ENCODE measurements at places on chromosomes 1 and 21.
A peak's percentile ranks its signal among the peaks of the same experiment; 100 is the strongest.

DNA sequence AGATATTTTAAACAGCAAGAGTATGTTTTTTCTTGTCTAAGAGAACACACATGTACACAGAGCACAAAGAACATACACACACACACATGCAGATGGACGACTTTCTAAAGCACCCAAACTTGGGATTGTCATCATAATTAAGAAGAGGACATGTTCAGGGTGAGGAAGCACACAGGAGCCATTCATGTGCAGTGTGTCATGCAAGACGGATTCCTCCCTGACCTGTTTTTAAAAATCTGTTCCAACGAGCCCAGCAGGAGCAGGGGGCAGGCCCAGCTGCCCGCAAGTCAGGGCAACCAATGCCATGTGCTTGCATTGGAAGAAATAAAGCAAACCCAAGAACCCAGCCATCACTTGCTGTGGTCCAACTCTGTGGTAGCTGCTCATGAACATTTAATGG, 167.3 kb upstream of the ZNF644 start:
- no peak for DNase-seq

DNA sequence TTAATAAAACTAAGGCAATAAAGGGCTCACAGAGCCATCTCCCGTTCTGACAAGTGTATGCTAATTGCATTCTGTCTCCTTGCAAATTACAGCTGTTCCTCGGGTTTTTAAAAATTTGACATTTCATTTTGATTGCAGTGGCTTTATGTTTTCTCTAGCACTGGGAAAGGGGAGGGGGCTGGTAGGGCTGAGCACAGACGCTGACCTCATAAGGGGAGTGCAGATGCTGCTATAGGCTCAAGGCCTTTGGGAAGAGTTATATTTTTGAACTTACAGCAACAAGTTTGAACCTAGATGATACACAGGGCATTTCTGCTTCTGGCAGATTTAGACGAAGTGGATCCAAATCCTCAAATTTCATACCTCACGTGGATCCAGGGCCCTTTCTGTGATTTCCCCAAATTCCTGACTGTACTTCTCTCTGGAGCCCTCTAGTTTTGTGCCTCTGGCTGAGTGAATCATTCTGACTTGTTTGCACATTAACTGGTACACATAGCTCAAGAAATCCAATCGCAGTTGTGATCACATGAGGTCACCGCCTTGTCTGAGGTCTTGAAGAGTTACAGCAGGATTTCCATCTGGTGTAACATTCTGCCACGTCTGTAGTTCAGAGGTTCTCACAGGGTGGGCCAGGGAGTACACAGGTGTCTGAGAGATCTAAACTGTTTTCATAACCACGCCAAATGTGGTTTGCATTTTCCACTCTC, 230.3 kb downstream of the C1orf94 start:
- no peak for DNase-seq

DNA sequence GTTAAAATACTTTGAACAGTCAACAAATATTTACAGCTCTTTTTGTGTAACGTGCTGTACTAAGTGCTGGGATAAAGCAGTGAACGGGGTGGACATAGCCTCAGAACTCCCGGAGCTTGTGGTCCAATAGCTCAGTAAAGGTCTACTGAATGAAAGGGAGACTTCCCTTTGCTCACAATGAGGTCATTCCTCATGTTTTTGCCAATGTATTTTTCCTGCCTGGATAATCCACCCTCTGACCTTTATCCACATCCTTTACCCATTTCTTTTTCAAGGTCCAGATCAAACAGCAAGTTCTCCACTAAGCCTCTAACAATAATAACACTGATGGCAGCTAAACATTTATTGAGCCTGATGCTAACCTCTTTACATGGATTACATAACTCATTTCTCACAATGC, 55.9 kb downstream of the LEPR start:
- no peak for DNase-seq

DNA sequence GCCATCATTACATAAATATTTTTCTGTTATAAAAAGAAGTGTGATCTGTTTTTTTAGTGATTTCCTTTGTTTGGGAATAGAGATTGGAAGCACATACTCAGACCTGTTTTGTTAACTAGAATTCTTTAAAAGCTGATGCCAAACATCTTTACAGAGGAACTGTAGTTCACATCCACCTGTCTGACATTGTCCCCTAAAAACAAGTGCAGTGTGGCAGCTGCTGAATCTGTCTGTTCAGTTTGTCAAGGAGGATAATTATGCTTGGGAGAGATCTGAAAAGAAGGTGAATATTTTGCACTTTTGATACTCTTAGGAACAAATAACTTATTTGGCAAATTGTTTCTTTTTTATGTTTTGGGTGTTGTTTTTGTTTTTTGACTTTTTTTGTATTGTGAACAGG, 13.6 kb downstream of the AGMAT start:
- no peak for DNase-seq

- no peak for DNase-seq
These were observed 10.5 kb downstream of the BCAR3 start for GRCh38 chr1:93671099-93671621.

DNA sequence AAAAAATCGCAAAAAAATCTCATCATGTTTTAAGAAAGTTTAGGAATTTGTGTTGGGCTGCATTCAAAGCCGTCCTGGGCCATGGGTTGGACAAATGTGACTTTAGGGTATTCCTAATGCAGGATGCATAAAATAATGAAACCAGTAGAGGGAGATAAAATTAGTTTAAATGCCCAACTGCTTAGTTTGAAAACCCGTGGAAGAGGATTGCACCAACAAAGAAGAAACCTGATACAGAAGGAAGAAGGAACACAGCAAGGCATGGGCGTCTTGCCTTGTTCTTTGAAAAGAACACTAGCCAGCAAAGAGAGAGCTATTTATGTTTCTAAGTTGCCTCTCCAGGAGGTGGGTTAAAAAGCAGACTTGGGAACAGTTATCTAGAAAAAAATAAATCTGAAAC, 37.9 kb downstream of the WDR3 start:
- no peak for DNase-seq

- no peak for DNase-seq
These were observed 232.1 kb upstream of the KAZN start for GRCh38 chr1:14366091-14367018.

DNA sequence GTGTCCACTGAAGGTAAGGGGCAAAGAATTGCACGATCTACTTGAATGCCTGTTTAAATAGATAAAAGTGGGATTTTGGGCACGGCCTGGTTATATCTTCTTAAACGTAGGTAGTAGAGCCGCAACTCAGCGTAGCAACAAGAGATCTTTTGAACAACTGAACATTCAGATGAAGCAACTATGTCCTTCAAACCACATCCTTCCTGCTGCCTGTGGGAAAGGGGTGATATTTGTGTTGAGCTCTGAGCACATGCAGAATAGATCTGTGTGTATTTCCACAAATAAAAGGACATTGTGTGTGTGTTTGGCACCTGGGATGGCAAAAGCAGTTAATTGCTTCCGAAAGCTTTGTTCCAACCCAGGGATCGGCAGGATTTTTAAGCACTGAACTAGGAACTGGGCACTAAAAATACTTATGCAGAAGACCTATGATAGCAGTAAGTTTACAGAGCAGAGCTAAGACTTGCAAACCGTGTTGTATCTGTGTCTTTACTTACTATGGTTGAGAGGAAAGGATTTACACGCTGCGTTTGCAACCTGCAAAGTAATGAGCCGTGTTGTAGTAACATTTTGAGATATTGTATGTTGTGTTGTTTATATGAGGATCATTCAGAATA, 333.4 kb downstream of the CHRM3 start:
- no peak for DNase-seq

- DNase-seq, result no peak
These were observed 646.7 kb downstream of the LTN1 start for GRCh38 chr21:28345934-28346333.

DNA sequence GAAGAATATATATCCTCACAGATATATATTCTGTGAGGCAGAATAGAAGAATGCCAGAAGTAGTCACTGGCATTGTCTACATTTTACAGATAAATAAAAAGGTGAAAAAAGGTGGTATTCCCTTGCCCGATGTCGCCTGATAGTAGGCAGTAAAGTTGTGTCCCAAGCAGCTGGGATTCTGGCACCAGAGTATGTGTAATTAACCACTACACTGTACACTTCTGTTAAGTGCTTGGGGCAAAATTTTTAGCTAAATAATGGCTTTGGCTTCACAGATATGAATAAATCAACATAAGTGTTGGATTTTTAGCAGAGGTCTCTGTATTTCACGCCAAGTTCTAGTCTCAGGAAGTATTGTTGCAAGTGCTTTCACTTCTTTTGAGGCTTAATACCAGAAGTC, 13.3 kb upstream of the CASQ2 start:
- DNase-seq, result no peak

DNA sequence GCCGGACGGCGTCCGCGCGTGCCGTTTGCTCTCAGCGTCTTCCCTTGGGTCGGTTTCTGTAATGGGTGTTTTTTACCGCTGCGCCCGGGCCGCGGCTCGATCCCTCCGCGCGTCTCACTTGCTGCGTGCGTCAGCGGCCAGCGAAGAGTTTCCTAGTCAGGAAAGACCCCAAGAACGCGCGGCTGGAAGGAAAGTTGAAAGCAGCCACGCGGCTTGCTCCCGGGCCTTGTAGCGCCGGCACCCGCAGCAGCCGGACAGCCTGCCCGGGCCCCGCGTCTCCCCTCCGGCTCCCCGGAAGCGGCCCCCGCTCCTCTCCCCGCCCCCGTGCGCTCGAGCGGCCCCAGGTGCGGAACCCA, 159.8 kb downstream of the RUNX1 start:
- no peak for DNase-seq

DNA sequence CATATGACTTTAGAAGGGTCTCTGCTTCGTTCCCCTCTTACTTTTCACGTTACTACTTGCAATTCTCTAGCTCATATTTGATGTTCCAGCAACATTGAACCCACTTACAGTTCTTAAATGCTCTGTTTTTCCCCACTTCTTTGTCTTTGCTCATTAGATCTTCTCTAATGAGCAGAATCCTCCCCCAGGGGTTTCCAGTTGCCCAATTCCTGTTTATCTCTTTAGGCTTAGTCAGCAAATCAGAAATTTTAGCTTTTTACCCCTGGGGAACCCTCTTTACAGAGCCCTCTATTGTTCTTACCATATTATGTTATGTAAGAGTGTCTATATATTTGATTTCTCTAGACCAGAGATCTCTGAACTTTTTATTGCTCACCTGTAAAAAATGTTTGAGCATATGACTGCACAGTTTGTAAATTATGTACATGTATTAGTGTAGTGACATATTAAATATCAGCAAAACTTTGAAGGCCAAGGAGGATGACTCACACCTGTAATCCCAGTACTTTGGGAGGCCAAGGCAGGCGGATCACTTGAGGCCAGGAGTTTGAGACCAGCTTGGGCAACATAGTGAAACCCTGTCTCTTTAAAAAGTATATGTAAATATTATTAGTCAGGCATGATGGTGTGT, 71.4 kb downstream of the FNBP1L start:
- DNase-seq, result no peak

GRCh38 chr1:48675251-48675650, 101.4 kb downstream of the BEND5 start:
- DNase-seq, result peak; percentile 25

GRCh38 chr1:31531177-31531999, 44.9 kb upstream of the TINAGL1 start:
- DNase-seq, result peak; percentile 74

GRCh38 chr1:214117780-214118179, 130.0 kb downstream of the PROX1 start:
- DNase-seq, result no peak

DNA sequence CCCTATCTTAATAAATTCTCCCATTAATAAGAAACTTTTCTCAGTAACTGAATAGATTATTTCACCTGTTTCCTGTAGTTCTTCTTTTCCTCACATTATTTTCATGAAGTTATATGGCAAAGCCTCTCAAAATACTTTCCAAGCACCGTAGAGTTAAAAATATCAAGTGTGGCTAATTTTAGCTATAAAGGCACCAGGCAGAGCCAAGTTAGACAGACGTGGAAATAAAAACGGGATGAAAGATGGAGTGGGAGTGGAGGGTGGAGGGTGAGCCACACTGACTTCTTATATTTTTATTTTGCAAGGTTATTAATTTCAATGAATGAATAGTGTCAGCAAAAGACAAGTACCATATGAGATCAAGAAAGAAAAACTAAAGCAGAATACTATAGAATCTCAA, 71.7 kb downstream of the ENAH start:
- no peak for DNase-seq

DNA sequence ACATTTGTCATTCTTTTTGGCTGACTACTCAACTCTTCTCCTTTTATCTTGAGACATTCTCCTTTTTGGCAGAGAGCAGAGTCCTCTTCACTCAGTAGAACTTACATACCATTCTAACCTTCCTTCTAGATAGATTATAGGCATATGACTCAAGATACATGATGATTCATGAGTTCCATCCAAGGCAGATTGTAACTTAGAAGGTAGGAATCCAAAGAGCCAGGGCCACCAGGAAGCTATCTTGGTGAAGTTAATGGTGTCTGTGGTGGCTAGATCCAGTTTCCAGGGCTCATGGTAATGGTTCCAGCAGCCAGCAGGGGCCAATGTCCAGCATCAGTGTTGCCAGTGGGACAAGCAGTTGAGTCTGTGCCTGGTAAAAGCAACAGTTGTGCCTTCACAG, 76.1 kb upstream of the KIAA0040 start:
- DNase-seq, result no peak

DNA sequence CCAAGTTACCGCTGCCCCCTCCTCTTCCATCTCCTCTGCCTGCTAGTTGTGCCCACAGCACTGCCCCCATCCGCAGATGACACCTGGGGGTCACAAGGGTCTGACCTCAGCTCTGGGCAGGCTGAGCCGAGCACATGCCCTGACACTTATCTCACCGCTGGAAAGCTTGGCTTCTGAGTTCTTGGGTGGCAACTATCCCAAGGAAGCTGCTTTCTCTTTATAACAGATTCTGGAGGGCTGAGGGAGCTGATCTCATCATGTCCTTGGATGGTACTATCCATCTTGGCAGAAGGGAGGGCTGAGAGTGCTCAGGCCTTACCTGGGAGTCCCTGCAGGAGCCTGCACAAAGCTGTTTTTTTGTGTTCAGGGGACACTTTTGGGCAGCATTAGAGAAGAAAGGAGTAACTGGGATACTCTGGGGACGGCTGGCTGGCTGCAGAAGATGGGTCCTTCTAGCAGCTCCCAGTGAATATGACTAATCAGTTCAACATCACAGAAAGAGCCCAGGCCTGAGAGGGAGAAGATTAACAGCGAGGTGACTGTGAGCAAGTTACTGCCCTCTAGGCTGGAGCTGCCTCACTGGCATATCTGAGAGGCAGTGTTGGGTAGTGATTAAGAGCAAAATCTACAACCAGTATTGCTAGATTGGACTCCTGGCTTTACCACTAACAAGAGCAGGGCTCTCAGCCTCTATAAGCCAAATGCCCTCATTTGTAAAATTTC, 71.6 kb downstream of the PLXNA2 start:
- no peak for DNase-seq

DNA sequence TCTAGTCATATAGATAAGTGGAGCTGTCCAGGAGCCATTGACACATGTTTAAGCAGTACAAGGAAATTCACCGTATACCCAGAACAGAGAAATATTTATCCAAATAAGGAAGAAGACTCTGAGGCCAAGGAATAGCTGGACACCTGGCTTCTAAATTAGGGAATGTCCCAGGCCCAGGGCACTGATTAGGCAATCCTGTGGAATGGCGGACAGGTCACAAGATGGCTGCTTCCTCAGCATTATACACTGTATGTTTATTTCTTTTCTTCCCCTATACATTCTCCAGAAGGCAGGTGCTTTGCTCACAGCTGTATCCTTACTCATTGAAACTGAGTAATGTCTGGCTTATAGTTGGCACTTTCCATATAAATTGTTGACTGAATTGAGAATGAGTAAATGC, 59.4 kb downstream of the ST6GALNAC3 start:
- no peak for DNase-seq

GRCh38 chr1:5615076-5615475, 377.1 kb downstream of the NPHP4 start:
- no peak for DNase-seq
